GM12864 (cell line): ENCODE measurements at places on chromosomes 1 and 21.
A peak's percentile ranks its signal among the peaks of the same experiment; 100 is the strongest.

GRCh38 chr1:224482619-224483018 lies 48.0 kb upstream of the WDR26 start:
- DNase-seq = no peak

DNA sequence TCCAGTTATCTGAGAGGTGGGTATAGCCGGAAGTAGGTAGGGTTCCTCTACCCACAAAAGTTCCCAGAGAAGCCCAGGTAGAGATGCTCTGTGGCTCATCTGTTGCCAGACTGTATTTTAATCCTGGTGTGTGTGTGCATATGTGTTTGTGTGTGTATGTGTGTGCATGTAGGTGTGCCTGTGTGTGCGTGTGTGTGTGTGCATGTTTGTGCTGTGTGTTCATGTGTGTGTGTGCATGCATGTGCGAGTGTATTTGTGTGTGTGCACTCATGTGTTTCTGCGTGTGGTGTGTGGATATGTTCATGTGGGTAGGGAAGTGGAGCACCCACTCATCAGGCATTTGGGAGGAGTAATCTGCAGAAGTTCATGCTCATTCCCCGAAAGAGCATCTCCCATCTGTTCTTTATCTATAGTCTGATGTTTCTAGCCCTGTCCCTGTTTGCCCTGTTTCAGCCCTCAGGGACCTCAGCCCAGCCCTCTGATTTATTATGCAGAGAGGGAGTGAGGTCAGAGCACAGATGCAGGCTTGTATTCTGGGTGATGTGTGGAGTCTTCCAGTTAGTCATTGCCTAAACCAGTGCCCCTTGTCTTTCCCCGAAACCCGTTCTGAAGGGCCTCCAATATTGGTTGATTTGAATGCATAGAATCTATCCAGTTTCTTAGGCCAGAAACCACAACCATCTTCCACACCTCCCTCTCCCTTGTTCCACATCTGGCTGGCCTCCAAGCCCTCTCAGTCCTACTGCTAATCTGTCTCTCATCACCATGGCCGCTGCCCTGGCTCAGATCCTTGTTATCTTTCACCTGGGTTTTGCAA lies 69.1 kb downstream of the DISC1 start:
- DNase-seq = no peak

GRCh38 chr1:206770531-206771337 lies at the start of gene IL19:
IL19 (plus strand) TSS chr1:206770773; CDS start chr1:206836663, 65,890 bp downstream.
- peak; percentile 68 for DNase-seq

- no peak for DNase-seq
Measured at GRCh38 chr1:223667484-223668182, 2.1 kb upstream of the CAPN8 start.

GRCh38 chr1:119808491-119808890 lies 2.8 kb downstream of the REG4 start:
- DNase-seq = no peak
